ENCODE measurements at places on chromosomes 4 and X.
A peak's percentile ranks its signal among the peaks of the same experiment; 100 is the strongest.

DNA sequence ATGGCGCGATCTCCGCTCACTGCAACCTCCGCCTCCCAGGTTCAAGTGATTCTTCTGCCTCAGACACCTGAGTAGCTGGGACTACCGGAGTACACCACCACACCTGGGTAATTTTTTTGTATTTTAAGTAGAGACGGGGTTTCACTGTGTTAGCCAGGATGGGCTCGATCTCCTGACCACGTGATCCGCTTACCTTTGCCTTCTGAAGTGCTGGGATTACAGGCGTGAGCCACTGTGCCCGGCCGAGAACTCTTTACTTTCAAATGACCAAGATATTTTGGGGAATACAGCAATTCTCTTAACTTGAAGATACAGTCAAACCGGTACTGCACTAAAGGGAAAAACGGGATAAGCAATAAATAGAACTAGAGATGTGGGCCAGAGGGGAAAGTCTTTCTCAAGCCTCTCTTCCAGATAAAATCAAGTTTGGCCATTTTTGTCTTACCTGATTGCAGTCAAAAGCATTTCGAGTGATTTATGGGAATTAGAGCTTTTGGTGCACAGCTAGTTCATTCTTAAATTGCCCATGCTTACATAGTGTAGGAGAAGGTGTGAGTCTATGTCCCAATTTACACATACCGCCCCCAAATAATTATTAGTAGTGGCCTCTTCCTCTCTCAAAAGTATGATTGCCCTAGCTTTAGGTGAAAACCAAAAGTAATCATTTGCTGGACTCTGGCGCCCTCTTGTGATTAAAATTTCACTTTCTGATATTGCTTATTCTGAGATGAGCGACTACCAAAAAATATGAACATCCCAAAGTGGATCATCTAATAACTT, 53.2 kb upstream of the ABCG2 start:
- DNase-seq = peak; percentile 14

DNA sequence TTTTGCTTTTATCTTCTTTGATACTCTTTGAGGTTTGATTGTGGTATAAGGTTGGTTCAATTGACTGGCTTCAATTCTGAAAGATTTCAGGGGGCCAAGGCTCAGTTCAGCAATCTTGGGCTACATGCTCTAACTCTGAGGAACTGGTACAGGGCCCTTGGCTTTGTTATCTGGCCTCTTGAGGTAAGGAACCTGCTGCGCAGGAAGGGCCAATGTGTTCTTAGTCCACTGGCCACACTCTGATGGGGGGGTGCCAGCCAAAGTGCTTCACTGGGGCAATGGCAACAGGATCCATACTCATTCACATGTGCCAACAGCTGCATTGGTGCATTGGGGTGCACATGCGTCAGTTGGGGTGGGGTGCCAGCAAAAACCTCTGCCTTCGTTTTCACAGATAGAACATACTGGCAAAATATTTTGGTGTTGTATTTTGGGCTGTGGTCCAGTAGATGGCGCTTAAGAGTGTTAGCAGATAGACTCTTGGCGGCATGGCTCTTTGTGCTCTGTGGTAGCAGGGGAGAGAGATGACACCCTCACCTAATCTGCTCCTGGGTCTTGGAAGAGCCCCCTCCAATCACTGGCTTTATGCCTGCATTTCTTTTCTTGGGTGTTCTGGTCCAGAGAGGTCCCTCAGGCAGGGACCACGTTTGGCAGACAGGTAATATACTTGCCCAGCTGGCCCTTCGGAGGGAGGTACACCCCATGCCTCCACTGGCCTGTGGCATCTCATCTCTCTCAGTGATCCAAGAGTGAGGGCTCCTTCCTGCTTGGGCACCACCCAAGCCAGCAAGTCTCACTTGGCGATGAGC, 42.9 kb downstream of the NDST3 start:
- DNase-seq = no peak

- no peak for DNase-seq
These were observed 423.9 kb upstream of the PITX2 start for GRCh38 chr4:111046811-111047210.

GRCh38 chrX:126489116-126489695, 63.4 kb downstream of the DCAF12L1 start:
- DNase-seq = no peak

- DNase-seq = no peak
These were observed 673.7 kb upstream of the GRID2 start for GRCh38 chr4:91630054-91630453.

DNA sequence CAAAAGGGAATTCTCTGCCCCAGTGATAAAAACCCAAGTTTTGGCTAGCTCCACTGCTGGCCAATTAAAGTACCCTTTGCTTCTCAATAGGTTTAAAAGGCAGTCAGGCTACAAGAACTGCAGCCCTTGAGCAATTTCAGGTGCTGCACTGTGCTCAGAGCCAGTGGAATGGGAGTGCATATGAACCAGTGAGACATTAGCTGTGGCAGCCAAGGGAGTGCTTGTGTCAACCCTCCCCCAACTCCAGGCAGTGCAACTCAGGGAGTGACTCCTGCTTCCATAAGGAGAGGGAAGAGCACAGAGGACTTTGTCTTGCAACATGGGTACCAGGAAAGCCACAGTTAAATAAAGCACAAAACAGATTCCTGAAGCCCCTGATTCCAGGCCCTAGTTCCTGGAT, 61.6 kb upstream of the VAMP7 start:
- DNase-seq = no peak

- DNase-seq = no peak
These were observed 32.6 kb downstream of the ABHD18 start for GRCh38 chr4:127997534-127998388.

Measured in NCI-H748 treated with DMSO at 0.1 percent for 48 hours (cell line).